ENCODE measurements at places on chromosomes 4 and X. TPM values are rescaled to one million over a fixed set of nuclear protein-coding genes. Genes with fewer than 3 reads are reported as not detected.
A peak's percentile ranks its signal among the peaks of the same experiment; 100 is the strongest.

GRCh38 chrX:11867610-11868345, 109.7 kb downstream of the MSL3 start:
- no peak overlapping the region for H3K4me3 ChIP-seq
- H3K27ac ChIP-seq = no peak overlapping the region
- H3K4me1 ChIP-seq = no peaks in the 10 kb centered on the region

GRCh38 chrX:37685381-37686359, at the start of gene XK:
TSS of gene XK (plus strand) at chrX:37685791. CDS start at chrX:37685962, 171 bp downstream.
- peak within 1 kb of the TSS; percentile 51 for H3K4me3 ChIP-seq
- DNase-seq = no peak
- no peak within 1 kb of the TSS for H3K27ac ChIP-seq
- no peaks in the 10 kb centered on the region for H3K27me3 ChIP-seq

DNA sequence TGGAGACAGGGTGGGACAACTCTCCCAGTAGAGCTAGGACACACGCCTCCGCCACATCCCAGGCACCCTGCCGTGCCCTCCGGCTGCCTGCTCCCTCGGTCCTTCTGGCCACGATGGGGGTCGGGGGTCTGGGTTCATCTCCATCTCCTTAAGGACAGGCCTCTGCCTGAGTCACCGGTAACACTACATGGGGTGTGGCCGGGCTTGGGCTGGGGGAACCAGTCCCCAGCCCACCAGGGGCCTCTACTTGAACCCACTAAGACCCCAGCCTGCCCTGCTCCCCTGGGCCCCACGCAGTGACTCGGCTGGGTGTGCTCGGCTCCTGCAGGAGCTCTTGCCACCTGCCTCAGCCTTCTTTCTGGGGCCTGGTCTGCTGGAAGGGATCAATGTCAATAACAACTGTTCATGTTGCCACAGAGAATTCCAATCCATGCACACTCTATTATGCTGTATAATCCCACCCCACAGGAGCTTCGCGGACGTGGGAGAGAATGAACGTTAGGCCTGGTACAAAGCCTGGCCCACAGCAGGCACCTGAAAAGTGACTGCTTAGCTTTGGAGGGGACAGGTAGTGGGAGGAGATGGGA, 177.7 kb upstream of the PSAPL1 start:
- no peak for DNase-seq
- H3K4me3 ChIP-seq = no peak overlapping the region
- no peaks in the 10 kb centered on the region for H3K36me3 ChIP-seq
- H3K27ac ChIP-seq = no peak overlapping the region

GRCh38 chr4:924107-925096, 7.7 kb downstream of the GAK start:
- no peaks in the 10 kb centered on the region for H3K4me1 ChIP-seq
- no peak overlapping the region for H3K27ac ChIP-seq
- no peaks in the 10 kb centered on the region for H3K36me3 ChIP-seq
- no peak overlapping the region for H3K4me3 ChIP-seq
- no peaks in the 10 kb centered on the region for H3K27me3 ChIP-seq

- H3K27me3 ChIP-seq = no peaks in the 10 kb centered on the region
- no peaks in the 10 kb centered on the region for H3K36me3 ChIP-seq
- H3K4me3 ChIP-seq = peak overlapping the region; percentile 71
- H3K4me1 ChIP-seq = no peaks in the 10 kb centered on the region
Measured at GRCh38 chr4:47837094-47837907, 566 bp downstream of the CORIN start.

ZNF182 gene
- 6.9 TPM for total RNA-seq

GRCh38 chr4:117357866-117358265, 272.5 kb upstream of the TRAM1L1 start:
- no peak overlapping the region for H3K4me3 ChIP-seq
- no peaks in the 10 kb centered on the region for H3K4me1 ChIP-seq
- H3K36me3 ChIP-seq = no peaks in the 10 kb centered on the region

DNA sequence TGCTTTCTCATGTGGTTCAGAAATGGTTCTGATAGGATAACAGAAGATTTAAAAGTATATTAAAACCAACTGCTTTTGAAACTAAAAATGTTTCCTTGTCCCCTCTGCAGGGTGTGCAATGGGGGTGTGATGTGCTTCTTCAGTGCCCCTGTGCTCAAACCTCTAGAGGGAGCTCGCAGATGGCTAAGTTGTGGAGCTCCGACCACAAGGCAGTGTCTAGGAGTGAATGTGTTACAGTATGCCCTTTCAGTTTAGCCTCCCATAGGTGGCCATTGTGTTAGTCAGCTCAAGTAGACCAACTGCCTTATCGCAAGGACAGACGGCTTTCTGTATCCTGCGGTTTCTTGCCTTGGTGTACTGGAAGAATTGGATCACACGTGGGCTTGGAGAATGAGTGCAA, 130.5 kb downstream of the TENT5D start:
- no peaks in the 10 kb centered on the region for H3K4me1 ChIP-seq
- no peaks in the 10 kb centered on the region for H3K36me3 ChIP-seq
- DNase-seq = no peak
- no peak overlapping the region for H3K27ac ChIP-seq
- H3K4me3 ChIP-seq = no peak overlapping the region

LAMTOR3 gene
- 79.3 TPM for total RNA-seq

NDST3 gene
- total RNA-seq = 0.29 TPM

DNA sequence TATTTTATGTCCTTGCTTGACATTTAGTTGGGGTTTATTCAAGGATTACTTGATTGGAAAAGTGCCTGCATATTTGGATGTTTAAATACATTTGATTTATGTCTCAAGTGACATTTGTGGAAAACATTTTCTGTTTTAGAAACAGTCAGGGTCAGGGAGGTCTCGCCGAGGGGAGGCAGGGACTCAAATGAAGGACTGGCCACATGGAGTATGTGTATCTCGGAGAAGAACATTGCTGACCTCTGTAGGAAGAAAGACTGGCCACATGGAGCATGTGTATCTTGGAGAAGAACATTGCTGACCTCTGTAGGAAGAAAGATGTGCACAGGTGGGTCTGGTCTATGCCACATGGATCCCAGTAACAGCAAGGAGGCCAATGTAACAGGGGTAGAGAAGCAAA, 233.6 kb downstream of the TRIML1 start:
- no peak overlapping the region for H3K27ac ChIP-seq
- DNase-seq = no peak
- no peaks in the 10 kb centered on the region for H3K27me3 ChIP-seq
- no peaks in the 10 kb centered on the region for H3K36me3 ChIP-seq
- peaks cover 6% of the 10 kb centered on the region for H3K4me1 ChIP-seq

FAM13A gene
- 55.7 TPM for total RNA-seq

DNA sequence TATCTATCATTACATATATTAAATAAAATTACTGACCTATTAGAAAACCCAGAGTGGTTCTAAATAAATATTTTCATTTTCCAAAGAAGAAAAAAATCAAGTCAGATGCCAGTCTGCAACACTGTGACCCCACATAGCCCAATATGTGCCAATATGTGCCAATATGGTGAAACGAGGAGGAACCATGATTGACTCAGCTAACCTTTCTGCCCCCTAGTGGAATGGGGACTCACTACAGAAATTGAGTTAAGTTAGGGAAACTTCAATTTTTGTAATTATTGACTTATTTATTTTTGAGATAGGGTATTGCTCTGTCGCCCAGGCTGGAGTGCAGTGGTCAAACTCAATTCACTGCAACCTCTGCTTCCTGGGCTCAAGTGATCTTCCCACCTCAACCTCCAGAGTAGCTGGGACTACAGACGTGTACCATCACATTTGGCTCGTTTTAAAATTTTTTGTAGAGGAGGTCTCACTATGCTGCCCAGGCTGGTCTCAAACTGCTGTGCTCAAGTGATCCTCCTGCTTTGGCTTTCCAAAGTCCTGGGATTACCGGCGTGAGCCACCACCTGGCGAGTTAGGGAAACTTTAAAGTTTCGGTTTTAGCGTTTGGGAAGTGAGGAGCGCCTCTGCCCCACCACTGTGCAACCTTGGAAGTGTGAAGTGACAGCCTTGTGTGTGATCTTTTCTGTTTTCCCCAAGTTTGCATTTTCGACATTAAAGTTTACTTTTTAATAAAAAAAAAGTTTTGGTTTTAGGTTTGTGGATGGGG, 116.8 kb upstream of the SHISA3 start:
- H3K27ac ChIP-seq = no peak overlapping the region
- no peaks in the 10 kb centered on the region for H3K4me1 ChIP-seq
- no peak overlapping the region for H3K4me3 ChIP-seq
- no peaks in the 10 kb centered on the region for H3K36me3 ChIP-seq
- no peaks in the 10 kb centered on the region for H3K27me3 ChIP-seq
